ENCODE measurements at places on chromosomes 3 and 15.

GRCh38 chr3:14122301-14122700, 2.4 kb downstream of the CHCHD4 start:
- DNase-seq, result no peak

GRCh38 chr15:91528801-91529200, 324.7 kb upstream of the SLCO3A1 start:
- no peak for DNase-seq

- DNase-seq, result no peak
Observed at GRCh38 chr3:112640276-112640929, 540 bp downstream of the CCDC80 start.

- no peak for DNase-seq
Observed at GRCh38 chr15:50531766-50532165, 14.7 kb downstream of the USP50 start.

DNA sequence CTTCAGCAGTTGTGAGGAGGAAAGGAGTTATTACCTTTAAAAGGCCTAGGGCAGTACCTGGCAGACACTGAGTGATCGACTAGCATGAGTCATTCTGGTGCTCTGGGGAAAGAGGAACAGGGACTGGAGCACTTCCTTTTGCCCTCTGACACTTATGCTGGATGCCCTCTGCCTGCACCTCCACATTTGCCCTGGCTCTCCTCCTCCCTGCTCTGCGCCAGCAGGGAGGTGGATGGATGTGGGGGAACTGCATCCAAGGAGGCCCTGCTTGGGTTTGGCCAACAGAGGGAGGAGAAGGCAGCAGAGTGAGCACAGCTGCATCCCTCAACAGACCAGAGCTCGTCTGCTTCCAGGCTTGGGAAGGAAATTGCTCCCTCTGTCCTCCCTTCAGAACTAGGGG, 75.0 kb downstream of the SEMA5B start:
- no peak for DNase-seq

GRCh38 chr15:60283936-60284335, 113.8 kb downstream of the ANXA2 start:
- DNase-seq, result no peak
